ENCODE measurements at places on chromosomes 2 and 18.

DNA sequence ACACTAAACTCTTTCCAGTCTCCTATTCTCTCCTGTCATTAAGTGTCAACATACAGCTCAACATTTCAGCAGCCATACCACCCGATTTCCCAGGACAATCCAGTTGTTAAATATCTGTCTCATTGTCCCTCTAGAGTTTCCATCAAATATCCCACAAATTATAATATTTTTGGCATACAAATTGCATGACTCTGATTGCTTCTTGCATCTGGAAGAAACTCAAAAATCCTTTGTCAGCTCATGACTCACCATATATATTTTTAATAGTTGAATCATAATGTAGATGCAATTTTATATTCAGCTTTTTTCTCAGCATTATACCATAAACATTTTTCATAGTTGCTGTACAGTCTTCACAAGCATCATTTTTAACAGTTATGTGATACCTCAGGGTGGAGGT is 7.2 kb downstream of the SLC30A3 start:
- no peak for DNase-seq

DNA sequence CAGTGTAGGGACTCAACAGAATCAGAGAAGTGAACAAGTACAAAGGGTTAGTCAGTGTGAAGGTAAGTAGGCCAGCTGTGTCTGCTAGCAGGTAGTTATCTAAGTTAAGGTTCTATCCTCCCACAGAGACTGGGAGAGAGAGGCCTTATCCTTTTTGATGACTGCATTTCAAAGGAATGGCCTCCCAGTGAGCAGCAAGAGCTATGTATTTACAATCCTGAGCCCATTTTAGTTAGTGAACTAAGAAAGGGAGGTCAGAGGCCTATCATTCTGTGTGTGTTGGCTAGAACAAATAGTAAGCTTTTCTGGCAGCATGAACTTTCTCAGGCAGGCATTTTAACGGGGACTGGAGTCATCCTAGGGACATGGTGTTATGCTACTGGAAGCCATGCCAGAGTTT is 182.9 kb downstream of the VWC2L start:
- no peak for DNase-seq

DNA sequence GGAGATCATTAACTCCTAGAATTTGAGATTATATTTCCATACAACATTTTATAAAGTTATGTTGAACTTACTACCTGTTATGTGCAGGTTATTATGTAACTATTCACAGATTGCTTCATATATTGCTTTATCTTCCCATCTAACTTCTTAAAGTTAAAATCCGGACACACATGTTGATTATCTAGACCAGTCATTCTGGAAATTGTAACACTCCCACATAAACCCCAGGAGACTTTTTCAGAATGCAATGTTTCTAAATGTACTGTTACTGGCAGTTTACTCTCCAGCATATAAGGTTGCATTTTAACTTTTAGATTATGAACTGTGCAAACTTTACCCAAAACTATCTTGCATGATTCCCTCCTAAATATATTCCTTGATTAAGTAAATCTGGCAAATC is 70.5 kb upstream of the FAM117B start:
- DNase-seq, result no peak

DNA sequence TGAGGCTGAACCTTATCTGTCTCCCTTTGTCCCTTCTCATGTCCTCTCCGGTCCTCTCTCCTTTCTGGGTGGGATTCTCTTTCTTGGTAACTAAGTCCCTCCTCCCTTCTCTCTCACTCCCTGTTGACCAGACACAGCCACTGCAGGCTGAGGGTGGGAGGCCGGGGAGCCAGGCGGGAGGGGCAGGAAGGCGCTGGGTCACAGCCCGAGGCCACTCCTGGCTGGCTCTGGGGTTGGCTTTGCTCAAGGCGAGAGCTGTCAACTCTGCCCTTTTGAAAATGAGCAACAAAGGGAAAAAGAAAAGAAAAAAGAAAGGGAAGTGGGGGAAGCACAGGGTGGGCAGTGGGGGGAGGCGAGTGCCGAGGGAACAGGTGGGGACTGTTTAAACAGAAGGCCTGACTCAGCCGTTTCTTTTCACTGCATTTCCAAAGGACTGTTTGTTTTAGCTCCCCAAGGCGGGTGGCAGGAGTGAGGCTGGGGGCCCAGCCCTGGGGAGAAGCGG is 70.5 kb upstream of the IGFBP5 start:
- DNase-seq, result no peak

GRCh38 chr18:32595832-32596231 is 125.2 kb upstream of the GAREM1 start:
- DNase-seq, result no peak

DNA sequence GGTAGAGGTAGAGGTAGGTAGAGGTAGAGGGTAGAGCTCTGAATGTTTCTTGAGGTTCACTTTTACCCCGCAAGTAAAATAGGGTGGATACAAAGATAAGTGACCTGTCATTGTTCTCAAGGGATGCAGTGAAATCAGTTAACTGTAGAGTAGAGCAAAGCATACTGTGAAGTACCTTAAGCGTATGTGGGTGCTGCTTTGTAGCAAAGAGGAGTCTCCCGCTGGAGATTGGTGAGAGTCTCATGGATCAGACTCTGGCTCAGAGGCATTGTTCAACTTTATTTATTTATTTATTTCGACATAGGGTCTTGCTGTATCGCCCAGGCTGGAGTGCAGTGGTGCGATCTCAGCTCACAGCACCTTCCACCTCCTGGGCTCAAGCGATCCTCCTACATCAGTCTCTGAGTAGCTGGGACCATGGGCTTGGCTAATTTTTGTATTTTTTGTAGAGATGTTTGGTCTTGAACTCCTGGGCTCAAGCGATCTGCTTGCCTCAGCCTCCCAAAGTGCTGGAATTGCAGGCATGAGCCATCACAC is 38.7 kb downstream of the MTA3 start:
- no peak for DNase-seq

DNA sequence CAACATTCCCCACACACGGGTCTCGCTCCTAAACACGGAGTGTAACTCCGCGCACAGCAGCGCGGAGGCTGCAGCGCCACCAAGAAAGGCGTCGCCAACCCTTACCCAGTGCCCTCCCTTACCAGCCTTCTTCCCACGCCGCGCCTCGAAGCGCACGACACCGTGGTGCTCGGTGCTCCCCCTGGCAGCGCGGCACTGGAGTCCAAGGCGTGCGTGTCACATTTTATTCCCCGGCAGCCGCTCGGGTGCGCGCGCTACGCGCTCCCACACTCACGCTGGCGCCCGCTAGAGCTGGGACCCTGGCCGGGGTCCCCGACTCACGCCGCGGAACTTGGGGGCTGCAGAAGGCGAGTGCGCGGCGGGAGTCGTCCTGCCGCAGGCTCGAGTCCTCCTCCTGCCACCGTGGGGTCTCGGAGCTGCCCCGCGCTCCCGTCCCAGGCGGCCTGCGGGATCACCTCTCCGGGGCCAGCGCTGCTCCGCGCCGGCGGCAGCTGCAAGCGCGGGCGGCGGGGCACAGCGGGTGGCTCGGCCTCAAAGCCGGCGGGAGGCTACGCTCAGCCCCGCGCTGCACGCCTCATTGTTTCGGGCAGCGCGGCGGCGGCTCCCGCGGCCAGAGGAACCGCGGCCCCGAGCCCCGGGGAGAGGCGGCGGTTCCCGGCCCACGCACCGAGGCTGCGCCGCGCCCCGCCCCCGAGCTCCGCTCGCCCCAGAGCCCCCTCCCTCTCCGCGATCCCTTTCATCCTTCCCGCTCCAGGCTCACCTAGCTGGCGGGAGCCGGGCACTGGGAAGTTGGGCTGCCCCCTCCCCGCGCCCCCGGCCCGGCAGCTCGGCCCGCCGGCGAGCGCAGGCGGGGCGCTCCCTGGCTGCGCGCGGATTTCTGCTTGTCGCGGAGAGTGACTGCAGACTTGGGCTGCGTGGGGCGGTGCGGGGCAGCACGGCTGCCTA is at the start of gene ST6GAL2:
Gene ST6GAL2, minus strand, starts transcription at position 197 of the 945 bp plus-strand sequence. CDS start 42,190 bp downstream, outside the sequence.
- DNase-seq, result no peak

GRCh38 chr2:24485197-24485596 is 5.9 kb upstream of the NCOA1 start:
- no peak for DNase-seq

- no peak for DNase-seq
These were observed 1456.1 kb upstream of the ACVR2A start for GRCh38 chr2:146388757-146389156.

DNA sequence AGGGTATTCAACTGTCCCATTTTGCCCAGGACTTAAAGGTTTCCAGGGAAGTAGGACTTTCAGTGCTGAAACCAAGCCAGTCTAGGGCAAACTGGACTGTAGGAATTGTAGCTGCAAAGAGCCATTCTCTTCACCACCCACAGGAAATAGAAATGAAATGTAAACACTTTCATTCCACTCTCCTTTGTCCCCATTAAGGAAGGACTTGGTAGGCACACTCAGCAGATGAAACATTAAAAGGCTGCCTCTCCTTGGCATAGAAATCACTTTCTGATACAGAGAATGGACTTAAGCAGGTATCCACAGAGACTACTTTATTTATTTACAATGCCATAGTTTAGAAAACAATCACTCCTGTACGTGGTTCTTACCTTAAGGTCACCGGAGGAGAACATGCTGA is 102.9 kb upstream of the CCDC195 start:
- no peak for DNase-seq

DNA sequence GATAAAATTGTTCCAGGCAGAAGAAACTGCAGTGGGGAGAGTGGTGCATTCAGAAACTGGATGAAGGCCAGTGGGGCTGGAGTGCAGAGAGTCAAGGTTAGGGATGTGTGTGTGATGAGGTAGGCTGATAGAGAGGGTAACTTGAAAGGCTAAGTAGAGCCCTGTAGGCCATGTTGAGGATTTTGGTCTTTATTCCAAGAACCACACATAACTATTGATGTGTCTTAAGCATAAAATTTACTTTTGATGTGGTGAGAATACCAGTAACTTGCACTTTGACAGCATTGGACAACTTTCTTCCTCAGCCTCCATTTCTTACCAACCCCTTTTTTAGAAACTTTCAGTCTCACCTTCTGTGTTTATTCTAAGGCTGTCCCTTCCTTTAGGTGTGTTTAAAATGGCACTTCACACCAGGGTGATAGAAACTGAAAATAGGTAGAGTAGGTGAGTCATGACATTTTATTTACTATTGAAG is 22.6 kb downstream of the MTX2 start:
- DNase-seq, result no peak

DNA sequence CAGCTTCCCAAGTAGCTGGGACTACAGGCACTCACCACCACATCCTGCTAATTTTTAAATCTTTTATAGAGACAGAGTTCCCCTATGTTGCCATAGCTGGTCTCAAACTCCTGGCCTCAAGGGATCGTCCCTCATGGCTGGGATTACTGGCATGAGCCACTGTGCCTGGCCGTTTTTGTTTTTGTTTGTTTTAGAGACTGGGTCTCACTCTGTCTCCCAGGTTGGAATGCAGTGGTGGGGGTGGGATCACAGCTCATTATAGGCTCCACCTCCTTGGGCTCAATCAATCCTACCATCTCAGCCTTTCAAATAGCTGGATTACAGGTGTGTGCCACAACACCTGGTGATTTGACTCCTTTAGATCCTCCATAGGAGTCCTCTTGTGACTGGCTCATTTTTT is 19.5 kb upstream of the ZDBF2 start:
- DNase-seq, result no peak

DNA sequence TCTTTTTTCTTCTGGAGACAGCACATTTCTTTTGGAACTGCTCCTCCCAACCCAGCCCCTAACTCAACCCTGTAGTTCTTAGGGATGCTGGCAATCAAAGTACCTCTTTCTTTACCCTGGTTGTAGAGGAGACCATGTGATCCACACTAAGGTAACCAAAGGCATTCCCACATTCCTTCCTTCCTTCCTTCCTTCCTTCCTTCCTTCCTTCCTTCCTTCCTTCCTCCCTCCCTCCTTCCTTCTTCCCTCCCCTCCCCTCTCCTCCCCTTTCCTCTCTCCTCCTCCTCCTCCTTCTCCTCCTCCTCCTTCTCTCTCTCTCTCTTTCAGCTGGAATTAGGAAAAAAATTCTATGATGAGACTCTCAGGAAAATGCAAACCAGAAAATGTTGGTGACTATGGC is 13.8 kb upstream of the RAPH1 start:
- no peak for DNase-seq

DNA sequence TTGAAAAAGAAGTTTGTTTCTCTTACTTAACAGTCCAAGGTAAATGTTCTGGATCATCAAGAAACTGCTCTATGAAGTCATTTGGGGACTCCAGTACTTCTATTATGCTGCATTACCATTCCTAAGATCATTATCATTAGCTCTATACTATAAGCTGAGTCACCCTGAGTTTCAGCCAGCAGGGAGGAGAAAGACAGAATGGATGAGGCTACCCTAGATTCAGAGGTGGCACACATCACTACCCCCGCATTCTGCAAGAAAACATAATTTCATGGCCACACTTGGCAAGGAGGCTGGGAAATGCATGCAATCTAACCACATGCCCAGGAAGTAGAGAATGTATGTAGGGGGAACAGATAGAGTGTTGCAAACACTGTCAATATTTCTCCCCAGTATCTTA is 16.6 kb upstream of the LNPK start:
- no peak for DNase-seq

DNA sequence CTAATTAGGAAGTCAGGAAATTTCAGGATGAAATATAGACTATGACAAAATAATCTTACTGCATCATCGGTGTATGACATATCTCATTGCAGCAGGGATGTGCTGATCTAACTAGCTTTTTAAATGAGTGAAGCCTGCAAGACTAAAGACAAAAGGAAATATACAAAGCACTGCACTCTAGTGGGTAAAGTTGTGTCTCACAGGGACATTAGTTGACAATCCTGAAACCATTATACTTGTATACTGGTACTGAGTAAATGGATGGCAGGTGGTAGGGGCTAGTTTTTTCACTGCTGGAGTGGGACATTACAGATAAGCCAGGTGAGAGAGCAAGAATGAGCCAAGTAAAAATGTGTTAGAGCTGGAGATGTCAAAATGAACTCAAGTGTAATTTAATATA is 317.5 kb upstream of the RAB6C start:
- no peak for DNase-seq

DNA sequence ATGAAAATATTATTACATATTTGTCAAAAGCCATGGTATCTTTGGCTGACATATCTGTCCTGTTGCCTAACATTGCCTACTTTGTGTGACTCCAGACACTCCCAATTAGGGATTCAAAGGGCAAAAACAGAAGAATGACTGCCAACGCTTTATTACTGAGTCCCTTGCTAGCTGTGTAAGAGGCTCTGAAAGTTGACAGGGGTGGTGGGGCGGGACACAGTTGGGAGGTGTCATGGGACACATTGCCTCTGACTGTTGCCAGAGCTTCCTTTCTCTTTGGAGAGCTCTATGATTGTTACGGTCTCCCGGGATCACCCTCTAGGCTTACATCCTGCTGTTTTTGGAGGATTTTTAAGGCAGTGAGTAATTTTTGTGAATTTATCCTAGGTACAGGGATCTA is 249.6 kb upstream of the ACVR2A start:
- no peak for DNase-seq

All from T-helper 22 cell (primary cell).